SK-N-SH (cell line): ENCODE measurements at places on chromosomes 13 and 19.

DNA sequence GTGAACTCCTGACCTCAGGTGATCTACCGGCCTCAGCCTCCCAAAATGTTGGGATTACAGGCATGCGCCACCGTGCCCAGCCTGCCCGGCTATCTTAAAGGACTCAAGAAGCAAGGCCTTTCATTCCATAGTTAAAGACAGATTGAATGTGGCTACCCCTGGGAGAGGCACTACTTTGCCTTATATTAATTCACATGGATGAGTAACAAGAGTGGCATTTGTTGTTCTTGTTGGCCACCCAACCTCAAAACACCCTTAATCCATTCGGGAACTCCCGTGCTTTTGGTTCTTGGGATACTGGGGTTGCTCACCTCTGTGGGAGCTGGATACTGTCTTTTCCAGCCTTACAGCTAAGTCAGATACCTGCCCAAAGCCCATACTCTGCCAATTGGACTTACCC is 34.4 kb upstream of the ABCC4 start:
- no peak for DNase-seq

- DNase-seq, result no peak
Observed at GRCh38 chr13:46369506-46370277, 17.4 kb downstream of the RUBCNL start.

- no peak for DNase-seq
Observed at GRCh38 chr19:5059213-5059574, 90.3 kb downstream of the KDM4B start.

DNA sequence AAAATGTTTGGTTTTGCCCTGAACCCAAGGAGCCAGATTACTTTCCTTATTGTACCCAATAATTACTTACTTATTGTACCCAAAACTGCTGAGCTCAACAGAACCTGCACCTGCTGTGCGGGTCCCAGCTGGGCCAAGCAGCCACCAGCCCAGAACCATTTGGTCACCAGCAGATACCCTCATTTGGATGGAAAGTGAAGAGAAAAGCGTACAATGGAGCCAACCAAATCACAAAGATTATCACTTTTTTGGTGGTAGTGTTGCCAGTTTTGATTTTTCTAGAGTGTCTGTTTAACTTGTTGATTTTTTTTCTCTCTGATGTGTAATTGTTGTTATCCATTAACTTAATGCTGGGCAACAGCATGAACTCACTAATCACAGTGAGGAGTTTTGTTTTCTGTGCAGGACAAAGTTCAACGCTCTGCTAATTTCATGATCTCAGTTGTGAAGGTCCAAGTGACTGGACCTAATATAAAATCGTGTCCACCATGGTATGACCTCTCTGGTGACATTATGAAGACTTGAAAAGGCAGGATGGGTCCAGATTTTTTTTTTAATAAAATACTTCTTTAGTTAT is 23.8 kb downstream of the SPATA13 start:
- no peak for DNase-seq

GRCh38 chr19:37583340-37583739 is 11.3 kb downstream of the ZNF571 start:
- no peak for DNase-seq

GRCh38 chr13:20973886-20974425 is 71.4 kb upstream of the XPO4 start:
- no peak for DNase-seq
